ENCODE measurements at places on chromosomes 11 and 22. TPM values are rescaled to one million over a fixed set of nuclear protein-coding genes. Genes with fewer than 3 reads are reported as not detected.

DNA sequence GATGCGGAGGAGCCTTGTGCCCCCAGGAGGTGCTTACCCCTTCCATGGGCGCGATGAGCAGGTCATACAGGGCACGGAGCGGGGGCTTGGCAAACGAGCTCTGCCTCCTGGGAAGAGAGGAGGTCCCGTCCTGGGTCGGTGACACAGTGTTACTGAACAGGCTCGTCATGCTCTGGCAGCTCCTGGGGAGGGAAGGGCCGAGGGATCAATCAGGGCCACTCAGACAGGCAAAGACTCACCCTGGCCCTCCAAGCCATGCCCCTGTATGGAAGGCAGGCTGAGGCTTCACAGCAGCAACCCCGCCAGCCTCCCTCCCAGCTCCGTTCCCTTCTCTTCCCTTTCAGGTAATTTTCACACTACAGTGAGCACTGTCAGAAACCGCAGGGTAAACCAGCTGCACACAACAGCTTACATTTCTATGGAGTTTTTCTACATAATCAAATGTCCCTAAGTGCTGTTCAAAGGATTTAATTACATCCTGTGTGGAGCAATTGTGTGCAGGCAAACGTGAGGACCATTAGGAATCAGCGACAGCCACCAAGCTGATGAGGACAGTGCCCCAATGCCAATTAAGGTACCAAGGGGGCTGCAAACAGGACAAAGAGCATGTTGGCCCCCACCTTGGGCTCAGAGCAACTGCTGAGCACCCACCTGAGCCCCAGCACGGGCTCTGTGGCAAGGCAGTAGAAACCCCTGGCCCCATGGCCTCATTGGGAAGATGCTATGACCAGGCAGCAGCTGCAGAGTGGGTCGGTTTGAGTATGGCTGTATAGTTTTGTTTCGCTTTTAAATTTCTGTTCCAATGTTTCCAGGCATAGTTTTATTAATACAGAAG lies 95.4 kb upstream of the PITPNB start:
- H3K4me3 ChIP-seq: no peak overlapping the region
- H3K27ac ChIP-seq: no peak overlapping the region
- H3K4me1 ChIP-seq: no peaks in the 10 kb centered on the region
- DNase-seq: no peak

- H3K27ac ChIP-seq: no peak overlapping the region
- H3K27me3 ChIP-seq: no peaks in the 10 kb centered on the region
- H3K4me3 ChIP-seq: no peak overlapping the region
These were observed 45.9 kb downstream of the CHRDL2 start for GRCh38 chr11:74685338-74685737.

- H3K36me3 ChIP-seq: no peaks in the 10 kb centered on the region
- H3K4me3 ChIP-seq: no peak overlapping the region
- H3K4me1 ChIP-seq: peaks cover 16% of the 10 kb centered on the region
- no peaks in the 10 kb centered on the region for H3K27me3 ChIP-seq
These were observed 9.7 kb upstream of the TCF20 start for GRCh38 chr22:42280140-42280539.

DNA sequence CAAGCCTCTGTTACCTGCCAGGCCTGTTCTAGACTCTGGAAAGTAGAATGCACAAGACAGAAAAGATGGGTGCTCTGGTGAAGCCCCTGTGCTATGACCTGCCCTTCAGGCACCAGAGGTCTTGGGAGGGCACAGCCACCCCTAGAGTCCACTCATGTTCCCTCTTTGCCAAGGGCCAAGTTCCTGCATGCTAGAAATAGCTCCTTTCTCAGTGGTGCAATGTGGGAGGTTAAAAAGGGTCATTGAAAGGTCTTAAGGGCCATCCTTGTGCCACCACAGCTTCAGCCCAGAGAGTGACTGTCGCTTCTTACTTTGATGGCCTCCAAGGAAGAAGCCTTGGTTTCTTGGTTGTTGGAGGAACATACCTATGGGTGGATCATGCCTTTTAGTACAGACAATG lies 84.6 kb upstream of the PARVA start:
- no peaks in the 10 kb centered on the region for H3K27me3 ChIP-seq
- no peak overlapping the region for H3K4me3 ChIP-seq

DNA sequence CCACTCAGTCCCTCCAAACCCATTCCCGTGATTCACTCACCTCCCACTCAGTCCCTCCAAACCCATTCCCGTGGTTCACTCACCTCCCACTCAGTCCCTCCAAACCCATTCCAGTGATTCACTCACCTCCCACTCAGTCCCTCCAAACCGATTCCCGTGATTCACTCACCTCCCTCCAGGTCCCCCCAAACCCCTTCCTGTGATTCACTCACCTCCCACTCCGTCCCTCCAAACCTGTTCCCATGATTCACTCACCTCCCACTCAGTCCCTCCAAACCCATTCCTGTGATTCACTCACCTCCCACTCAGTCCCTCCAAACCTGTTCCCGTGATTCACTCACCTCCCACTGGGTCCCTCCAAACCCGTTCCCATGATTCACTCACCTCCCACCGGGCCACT lies 639.6 kb downstream of the BRD1 start:
- no peak overlapping the region for H3K4me3 ChIP-seq
- no peak for DNase-seq
- H3K36me3 ChIP-seq: no peaks in the 10 kb centered on the region

DNA sequence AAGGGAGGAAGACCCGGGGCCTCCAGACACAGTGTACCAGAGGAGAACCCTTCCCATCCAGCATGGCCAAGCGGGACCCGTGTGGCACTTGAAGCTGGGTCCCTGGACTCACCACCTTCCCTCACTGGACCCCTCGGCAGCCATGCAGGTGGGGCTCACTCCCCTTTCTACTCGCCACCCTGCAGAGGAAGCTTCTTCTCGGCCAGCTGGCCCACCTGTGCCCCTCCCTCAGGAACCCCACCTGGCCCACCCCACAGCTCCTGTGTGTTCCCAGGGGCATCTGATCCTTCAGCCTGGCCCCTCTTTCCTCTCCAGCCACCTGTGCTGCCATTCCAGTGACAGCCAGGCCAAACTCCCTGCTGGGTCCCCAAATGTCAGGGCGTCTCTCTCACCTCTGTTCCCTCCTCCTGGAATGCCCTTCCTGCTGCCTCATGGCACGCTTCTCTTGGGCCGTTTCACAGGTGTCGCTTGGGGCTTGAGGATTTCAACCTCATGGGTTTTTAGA lies 38.0 kb downstream of the IGF2 start:
- H3K27ac ChIP-seq: no peak overlapping the region
- no peaks in the 10 kb centered on the region for H3K4me1 ChIP-seq
- H3K4me3 ChIP-seq: no peak overlapping the region

GRCh38 chr11:20275987-20276965 lies 87.2 kb upstream of the HTATIP2 start:
- no peak overlapping the region for H3K27ac ChIP-seq
- H3K4me1 ChIP-seq: no peaks in the 10 kb centered on the region
- H3K4me3 ChIP-seq: no peak overlapping the region
- H3K36me3 ChIP-seq: no peaks in the 10 kb centered on the region
- H3K27me3 ChIP-seq: no peaks in the 10 kb centered on the region

- no peaks in the 10 kb centered on the region for H3K4me1 ChIP-seq
- H3K27ac ChIP-seq: no peak overlapping the region
- no peaks in the 10 kb centered on the region for H3K27me3 ChIP-seq
- H3K4me3 ChIP-seq: no peak overlapping the region
- DNase-seq: no peak
- no peaks in the 10 kb centered on the region for H3K36me3 ChIP-seq
These were observed 235.5 kb downstream of the GRIK4 start for GRCh38 chr11:120746836-120747609.

GRCh38 chr22:38203090-38203810 lies 1.5 kb downstream of the MAFF start:
- no peaks in the 10 kb centered on the region for H3K27me3 ChIP-seq
- peaks cover 20% of the 10 kb centered on the region for H3K4me1 ChIP-seq
- H3K36me3 ChIP-seq: no peaks in the 10 kb centered on the region
- H3K4me3 ChIP-seq: peak overlapping the region; percentile 97

DNA sequence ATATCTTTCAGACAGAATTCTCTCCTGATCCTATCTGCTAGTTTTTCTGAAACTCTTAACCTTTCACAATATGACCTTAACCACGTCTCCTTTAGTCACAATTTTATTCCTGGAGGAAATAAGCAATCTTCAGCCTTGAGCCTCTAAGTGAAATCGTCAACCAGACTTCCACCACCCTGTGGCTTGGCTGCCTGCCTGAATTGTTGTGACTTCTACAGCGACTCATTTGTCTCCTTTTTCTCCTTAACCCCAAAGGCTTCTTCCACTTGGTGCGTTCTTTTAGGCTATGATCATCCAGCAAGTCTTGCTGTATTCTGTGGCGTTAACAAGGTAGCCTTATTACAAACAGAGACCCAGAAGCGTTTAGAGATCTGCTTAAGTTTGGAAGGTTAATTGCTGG lies 535.1 kb upstream of the ARHGAP42 start:
- H3K27ac ChIP-seq: no peak overlapping the region
- H3K36me3 ChIP-seq: no peaks in the 10 kb centered on the region
- DNase-seq: no peak
- H3K4me3 ChIP-seq: no peak overlapping the region
- H3K4me1 ChIP-seq: no peaks in the 10 kb centered on the region

GRCh38 chr11:95917193-95918036 lies 6.5 kb downstream of the MTMR2 start:
- no peak overlapping the region for H3K4me3 ChIP-seq
- H3K4me1 ChIP-seq: peaks cover 45% of the 10 kb centered on the region
- no peaks in the 10 kb centered on the region for H3K36me3 ChIP-seq
- H3K27ac ChIP-seq: no peak overlapping the region

The LGALS12 gene
- total RNA-seq: 0.54 TPM

The MPEG1 gene
- total RNA-seq: 32.1 TPM

The ALX4 gene
- total RNA-seq: not detected

The MED17 gene
- total RNA-seq: 12.3 TPM

The OR5T3 gene
- total RNA-seq: not detected

The OR52N4 gene
- total RNA-seq: not detected

The C22orf42 gene
- not detected for total RNA-seq

The ZNF408 gene
- total RNA-seq: 5.9 TPM

The DRD2 gene
- not detected for total RNA-seq

The XNDC1N gene
- 6.0 TPM for total RNA-seq

The OR2D2 gene
- total RNA-seq: not detected

The RASSF10 gene
- not detected for total RNA-seq

The TMEM86A gene
- total RNA-seq: 8.3 TPM

The CLCF1 gene
- total RNA-seq: 38.1 TPM
